NCI-H526 treated with DMSO at 0.1 percent for 48 hours (cell line): ENCODE measurements at places on chromosomes 1 and 21.

- peak; percentile 79 for DNase-seq
Observed at GRCh38 chr1:110460253-110461220, 9.6 kb downstream of the PROK1 start.

DNA sequence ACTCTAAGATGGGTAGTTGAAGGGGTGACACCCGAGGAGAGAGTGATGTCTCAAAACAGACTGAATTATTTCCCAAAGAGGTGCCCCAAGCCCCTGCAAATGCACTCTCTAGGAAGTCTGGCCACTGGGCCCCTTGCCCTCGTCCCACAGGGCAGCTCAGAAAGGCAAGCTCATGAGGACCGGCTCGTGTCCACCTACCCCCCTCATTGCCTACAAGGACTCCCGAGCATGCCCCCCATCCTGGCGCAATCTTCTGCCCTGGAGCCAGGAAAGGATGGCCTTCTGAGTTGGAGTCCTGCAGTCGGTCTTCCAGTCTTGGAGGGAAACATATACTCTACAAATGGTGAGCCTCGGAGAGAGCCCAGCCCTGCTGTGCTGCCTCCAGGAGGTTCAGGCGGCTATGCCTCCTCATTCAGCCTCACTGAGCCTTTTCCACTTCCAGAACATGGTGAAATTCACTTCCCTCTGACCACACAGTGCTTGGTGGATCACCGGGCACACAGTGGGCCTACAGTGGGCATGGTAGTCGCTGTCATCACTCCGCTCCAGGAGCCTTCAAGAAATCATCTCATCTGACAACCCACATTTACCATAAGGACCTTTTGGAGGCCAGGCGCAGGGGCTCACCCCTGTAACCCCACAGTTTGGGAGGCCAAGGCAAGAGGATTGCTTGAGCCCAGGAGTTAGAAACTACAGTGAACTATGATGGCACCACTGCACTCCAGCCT, 5.8 kb upstream of the WNT3A start:
- DNase-seq, result no peak

- DNase-seq, result peak; percentile 70
Observed at GRCh38 chr21:44495611-44496563, 40.6 kb downstream of the LRRC3 start.

- DNase-seq, result no peak
Observed at GRCh38 chr21:35086357-35086756, 37.3 kb upstream of the RUNX1 start.

GRCh38 chr1:85148524-85149250, 52.1 kb downstream of the SYDE2 start:
- DNase-seq, result no peak

- no peak for DNase-seq
Observed at GRCh38 chr1:218459878-218460711, 115.0 kb downstream of the TGFB2 start.
